ENCODE measurements at places on chromosomes 16 and 17.

GRCh38 chr17:81428948-81429774 is 33.9 kb downstream of the BAHCC1 start:
- DNase-seq, result no peak

DNA sequence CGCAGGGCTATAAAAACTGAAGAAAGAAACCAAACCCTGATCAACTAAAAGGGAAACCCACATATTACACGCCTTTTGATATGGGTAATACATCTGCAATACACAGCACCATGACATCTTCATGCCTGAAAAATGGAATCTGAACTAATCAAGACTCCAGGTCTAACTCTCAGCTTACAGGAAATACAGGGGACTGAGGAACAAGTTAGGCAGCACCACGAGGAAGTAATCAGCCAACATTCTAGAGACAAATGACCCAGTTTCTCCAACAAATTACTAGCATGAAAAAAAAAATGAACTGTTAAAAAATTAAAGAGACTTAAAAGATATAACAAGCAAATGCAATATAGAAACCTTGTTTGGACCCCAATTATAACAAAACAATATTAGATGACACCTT is 9.1 kb downstream of the SLC39A11 start:
- DNase-seq, result no peak

DNA sequence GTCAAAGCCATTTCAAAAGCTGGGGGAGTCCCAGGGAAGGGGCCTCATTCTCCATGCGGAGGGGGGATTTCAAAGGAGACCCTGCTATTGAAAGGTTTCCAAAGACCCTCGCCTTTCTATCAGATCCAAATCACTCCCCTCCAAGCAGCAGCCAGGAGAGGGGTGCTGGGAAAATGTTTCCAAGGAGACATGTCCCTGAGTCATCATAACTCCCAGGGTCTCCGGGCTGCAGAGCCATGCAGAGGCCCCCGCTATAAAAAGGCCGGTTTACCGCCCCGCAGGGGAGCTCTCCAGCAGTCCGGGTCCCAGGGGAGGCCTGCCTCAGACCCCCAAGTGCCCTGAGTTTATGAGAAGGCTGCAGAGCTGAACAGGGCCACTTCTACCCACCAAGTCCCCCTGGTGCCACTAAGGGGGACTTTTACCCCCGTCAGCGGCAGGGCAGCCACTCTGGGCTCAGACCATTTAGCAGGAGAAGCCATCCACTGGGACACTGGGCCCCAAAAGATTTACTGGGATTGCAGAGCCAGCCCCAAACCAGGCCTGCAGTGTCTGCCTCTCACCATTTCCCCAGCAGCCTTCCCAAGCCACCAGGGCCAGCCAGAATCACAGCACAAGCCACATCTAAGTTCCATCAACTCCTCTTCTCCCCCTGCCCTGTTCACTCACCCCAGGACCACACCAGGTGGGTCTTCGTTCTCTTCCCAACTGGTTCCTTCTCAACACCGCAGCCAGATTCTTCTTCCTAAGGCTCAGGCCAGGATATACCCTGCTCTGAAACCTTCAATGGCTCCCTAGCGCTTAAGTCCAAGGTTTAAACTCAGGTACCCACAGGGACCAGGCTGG is 234.4 kb downstream of the ZNF423 start:
- DNase-seq, result no peak

- no peak for DNase-seq
Measured at GRCh38 chr17:15036238-15036637, 228.9 kb downstream of the PMP22 start.

- no peak for DNase-seq
Measured at GRCh38 chr16:57283214-57283958, 1.1 kb downstream of the PLLP start.

DNA sequence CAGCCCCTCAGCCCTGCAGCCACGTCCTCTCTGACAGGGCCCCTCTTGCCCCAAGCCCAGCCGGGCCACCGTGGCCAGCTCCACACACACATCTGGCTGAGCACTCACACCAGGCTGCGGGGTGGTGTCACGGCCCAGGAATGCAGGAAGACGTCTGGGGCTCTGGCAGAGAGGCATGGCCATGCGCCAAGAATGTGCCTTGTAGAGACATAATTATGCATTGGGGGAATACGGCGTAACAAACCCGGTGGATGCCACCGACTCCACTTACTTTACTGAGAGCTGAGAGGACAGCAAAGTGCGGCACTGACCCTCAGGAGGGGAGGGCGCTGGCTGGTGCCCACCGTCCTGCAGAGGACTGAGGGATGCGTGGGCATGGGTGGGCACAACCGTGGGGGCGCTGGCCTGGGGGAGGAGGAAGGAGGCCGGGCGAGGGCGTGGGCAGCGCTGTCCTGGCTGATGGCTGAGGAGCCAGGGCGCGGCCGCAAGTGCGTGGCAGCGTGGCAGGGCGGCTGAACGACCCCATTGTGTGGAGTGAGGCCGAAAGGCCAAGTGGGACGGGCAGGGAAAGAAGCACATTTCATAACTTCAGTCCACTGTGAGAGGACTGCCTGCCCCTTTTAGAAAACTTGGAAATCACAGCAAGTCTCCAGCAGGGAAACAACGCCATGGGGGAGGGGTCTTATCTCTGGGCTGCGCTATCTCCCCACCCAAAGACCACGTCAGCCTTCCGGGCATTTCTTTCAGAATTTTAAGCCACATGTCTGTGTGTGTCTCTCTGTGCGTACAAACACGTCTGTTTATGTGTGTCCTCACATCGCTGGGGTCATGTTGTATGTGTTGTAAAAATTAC is 30.6 kb downstream of the METRNL start:
- no peak for DNase-seq

DNA sequence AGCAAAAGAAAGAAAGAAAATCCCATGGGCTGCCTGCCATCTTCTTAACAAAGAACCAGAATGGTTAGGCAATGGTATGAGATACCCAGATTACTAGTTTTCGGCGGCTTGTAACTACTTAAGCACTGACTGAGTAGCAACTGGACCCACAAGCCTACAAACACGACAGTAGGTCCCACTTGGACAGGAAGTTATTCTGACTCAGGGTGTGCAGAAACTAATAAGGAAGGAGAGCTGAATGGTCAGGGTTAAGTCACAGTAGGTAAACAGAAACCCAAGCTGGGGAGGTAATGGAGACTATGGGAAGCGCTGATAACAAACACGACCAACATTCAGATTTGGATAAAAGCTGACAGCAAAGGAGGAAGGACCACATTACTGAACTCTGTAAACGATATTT is 10.4 kb upstream of the HLF start:
- DNase-seq, result no peak

DNA sequence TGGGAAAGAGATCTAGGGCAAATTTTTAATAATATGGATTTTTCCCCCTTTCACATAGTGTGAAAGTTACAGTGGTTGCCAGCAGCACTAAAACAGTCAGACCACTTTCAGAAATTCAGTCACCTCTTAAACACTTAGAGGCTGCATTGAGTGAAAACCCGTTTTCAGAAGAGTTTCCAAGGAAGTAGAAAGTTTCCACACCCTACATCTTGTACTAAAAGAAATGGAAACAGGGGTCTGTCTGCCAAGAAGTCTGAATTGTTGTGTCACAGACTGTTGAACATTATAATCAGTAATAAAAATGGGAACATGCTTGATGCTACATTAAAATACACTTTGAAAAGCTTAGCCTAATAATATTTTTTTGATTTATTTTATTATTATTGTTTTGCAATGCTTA is 278.9 kb upstream of the KCNJ16 start:
- no peak for DNase-seq

DNA sequence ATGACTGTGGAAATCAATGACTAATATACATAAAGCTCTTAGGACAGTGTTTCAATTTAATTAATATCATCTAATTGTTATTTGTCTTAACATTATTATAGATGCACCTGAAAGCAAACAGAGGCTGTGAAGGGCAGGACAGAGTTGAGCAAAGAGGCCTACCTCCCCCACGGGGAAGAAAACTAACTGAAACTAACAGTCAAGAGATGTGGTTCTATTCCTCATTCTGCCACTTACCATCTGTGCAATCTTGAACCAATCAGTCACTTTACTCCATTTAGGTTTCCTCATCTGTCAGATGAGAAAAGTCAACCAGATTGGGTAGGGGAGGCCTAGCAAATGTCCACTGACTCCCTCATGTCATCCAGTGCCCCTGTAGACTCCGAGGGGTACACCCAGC is 59.1 kb downstream of the C17orf67 start:
- DNase-seq, result no peak

DNA sequence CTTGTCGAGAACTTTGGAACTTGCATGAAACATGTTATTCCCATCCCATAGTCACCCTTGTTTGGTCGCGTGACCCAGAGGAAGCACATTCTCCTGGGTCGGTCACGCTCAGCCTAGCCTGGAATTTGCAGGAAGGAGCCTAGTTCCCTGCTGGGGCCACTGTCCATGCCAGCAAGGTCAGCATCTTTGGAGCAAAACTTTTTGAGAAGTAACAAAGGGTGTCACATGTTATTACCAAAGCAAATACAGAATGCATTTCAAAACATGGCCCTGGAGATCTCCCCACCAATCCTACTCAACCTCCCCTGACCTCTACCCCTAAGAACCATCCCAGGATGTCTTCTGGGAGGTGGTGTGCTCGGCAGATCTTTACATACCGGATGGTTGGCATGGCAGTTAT is 26.2 kb upstream of the IRF8 start:
- no peak for DNase-seq

GRCh38 chr17:77363821-77364361 is 223.1 kb downstream of the SEC14L1 start:
- DNase-seq, result no peak

- no peak for DNase-seq
Measured at GRCh38 chr16:69324013-69324531, 6.3 kb downstream of the PDF start.

DNA sequence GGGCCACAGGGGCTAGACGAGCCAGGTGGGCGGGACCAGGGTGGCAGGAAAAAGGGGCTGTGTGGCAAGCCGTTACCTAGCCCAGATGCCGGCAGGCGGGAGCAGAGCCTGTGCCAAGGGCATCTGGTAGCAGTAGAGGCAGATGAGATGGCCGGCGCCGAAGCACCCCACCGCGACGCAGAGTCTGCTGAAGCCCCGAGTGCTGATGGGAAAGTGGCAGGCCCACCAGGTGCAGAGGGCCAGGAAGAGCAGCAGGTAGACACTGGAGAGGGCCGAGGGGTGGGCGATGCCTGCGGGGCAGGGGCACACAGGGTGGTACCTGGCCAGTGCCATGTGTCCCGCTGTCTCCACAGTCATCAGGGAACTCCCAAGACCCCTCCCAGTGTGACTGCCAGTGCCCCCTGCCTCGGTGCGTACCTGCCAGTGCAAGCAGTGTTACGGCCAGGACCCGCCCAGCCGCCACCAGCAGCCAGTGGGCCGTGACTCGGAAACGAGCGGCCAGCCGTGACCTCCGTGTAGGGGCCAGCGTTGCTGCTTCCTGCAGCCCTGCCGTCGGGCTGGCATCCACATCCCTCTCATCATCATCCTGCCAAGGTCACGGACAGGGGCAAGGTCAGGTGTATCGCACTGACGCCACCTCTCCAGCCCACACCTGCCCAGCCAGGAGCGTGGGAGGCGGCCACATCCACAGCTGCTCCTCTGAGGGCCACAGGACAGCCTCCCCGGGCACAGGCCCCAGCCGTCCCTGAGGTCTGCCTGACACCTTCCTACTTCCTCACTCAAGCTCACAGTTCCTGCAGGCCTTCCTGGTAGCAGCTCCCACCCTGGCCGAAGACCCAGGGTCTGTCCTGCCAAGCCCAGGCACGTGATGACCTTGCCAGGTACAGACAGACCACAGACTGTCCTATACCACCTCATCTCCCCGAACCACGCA is 32.1 kb downstream of the CTU2 start:
- no peak for DNase-seq
